ENCODE measurements at places on chromosomes 1 and 21. TPM values are rescaled to one million over a fixed set of nuclear protein-coding genes. Genes with fewer than 3 reads are reported as not detected.
A peak's percentile ranks its signal among the peaks of the same experiment; 100 is the strongest.

DNA sequence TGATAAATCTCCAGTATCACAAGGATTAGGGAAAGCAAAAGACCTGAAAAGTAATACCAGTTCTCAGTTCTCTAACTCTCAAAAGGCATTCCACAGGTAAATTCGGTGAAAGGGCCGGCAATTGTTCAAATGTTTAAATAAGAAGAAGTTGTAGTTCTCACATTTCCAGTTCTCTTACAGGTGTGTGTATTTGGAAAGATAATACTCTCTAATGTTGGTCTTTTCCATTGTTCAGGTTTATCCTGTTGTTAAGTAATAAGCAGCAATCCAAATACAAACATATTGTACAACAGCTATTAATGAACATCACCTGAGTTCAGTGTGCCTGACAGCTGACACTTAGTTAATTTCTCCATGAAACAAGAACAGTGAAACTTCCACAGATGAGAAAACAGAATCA is 13.2 kb upstream of the PRKAB2 start:
- H3K27ac ChIP-seq, result no peak overlapping the region
- no peak overlapping the region for H3K4me3 ChIP-seq
- H3K36me3 ChIP-seq, result no peaks in the 10 kb centered on the region
- no peak for DNase-seq

- DNase-seq, result no peak
- no peaks in the 10 kb centered on the region for H3K27me3 ChIP-seq
- H3K4me1 ChIP-seq, result no peaks in the 10 kb centered on the region
- no peak overlapping the region for H3K4me3 ChIP-seq
- no peaks in the 10 kb centered on the region for H3K36me3 ChIP-seq
Measured at GRCh38 chr1:82219841-82220240, 419.1 kb downstream of the ADGRL2 start.

DNA sequence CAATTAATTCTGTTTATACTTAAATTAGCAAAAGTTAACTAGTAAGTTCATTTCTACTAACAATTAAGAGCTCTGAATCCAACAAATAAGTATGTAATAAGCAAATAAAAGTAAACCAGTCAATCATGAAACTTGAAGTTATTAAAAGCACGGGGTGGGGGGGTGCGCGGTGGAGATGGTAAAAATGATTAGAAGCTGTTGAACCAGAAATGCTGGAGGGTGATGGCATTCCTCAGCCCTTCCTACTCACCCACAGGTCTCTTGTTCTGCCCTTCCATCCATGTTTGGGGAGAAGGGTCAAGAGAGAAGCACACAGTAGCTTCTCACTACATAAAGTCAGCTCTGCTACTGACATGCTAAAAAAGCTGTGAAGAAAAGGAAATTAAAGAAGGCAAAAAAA is 63.5 kb downstream of the AKT3 start:
- peaks cover 19% of the 10 kb centered on the region for H3K4me1 ChIP-seq
- no peaks in the 10 kb centered on the region for H3K36me3 ChIP-seq
- H3K27me3 ChIP-seq, result no peaks in the 10 kb centered on the region
- H3K4me3 ChIP-seq, result no peak overlapping the region
- no peak overlapping the region for H3K27ac ChIP-seq
- no peak for DNase-seq

GRCh38 chr1:170214117-170215032 is 68.6 kb downstream of the NTMT2 start:
- peaks cover 14% of the 10 kb centered on the region for H3K4me1 ChIP-seq
- peak overlapping the region; percentile 35 for H3K27ac ChIP-seq
- no peak for DNase-seq
- H3K36me3 ChIP-seq, result no peaks in the 10 kb centered on the region
- H3K4me3 ChIP-seq, result no peak overlapping the region

GRCh38 chr1:67158401-67158800 is 7.9 kb upstream of the IL23R start:
- no peaks in the 10 kb centered on the region for H3K4me1 ChIP-seq
- no peak overlapping the region for H3K27ac ChIP-seq
- no peak for DNase-seq
- no peaks in the 10 kb centered on the region for H3K36me3 ChIP-seq
- H3K4me3 ChIP-seq, result no peak overlapping the region

GRCh38 chr1:210695026-210695425 is 366.3 kb downstream of the HHAT start:
- no peaks in the 10 kb centered on the region for H3K36me3 ChIP-seq
- DNase-seq, result no peak
- H3K27ac ChIP-seq, result no peak overlapping the region
- no peaks in the 10 kb centered on the region for H3K4me1 ChIP-seq
- H3K4me3 ChIP-seq, result no peak overlapping the region
- H3K27me3 ChIP-seq, result no peaks in the 10 kb centered on the region

GRCh38 chr1:4020449-4020848 is 120.4 kb upstream of the C1orf174 start:
- no peaks in the 10 kb centered on the region for H3K36me3 ChIP-seq
- H3K27ac ChIP-seq, result no peak overlapping the region
- H3K4me3 ChIP-seq, result no peak overlapping the region

GRCh38 chr21:41673596-41674335 is 93.1 kb downstream of the RIPK4 start:
- no peak for DNase-seq
- H3K4me3 ChIP-seq, result no peak overlapping the region
- no peaks in the 10 kb centered on the region for H3K36me3 ChIP-seq
- H3K4me1 ChIP-seq, result peaks cover 26% of the 10 kb centered on the region
- peaks cover 2% of the 10 kb centered on the region for H3K27me3 ChIP-seq
- no peak overlapping the region for H3K27ac ChIP-seq

GRCh38 chr1:81366173-81366572 is 434.6 kb upstream of the ADGRL2 start:
- H3K36me3 ChIP-seq, result no peaks in the 10 kb centered on the region
- no peak overlapping the region for H3K4me3 ChIP-seq
- no peak overlapping the region for H3K27ac ChIP-seq
- no peaks in the 10 kb centered on the region for H3K4me1 ChIP-seq

GRCh38 chr21:27157097-27157496 is 190.2 kb upstream of the ADAMTS5 start:
- H3K27me3 ChIP-seq, result no peaks in the 10 kb centered on the region
- no peak overlapping the region for H3K4me3 ChIP-seq

DNA sequence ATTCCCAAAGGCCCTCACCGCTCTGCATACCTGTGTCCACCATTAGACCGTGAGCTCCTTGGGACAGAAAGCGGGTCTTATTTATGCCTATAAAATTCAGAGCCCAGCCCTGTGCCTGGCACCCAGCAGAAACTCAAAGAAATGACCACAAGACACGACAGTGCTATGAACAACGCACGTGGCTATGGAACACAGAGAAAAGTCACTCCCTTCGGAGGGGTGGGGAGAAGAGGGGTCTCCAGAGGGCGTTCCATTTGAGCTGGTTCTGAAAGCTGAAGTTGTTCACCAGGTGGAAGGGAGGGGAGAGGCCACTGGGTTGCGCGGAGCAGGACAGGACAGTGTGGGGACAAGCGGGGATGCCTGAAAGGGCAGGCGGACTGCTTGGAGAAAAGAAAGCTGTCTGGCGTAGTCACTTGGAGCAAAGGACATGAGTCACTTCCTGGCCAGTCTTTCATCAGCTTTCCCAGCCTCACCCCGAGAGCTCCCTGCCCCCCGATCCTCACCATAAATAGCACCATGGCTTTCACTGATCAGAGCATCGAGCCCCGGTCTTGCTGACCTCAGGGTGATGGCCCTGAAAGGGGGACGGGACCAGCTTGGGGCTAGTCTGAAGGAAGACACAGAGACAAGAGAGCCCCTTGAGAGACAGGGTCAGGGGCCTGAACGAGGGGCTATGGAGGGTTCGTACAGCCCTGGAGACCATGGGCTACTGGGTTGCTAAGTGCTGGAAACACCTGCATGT is 28.5 kb downstream of the ECE1 start:
- H3K27me3 ChIP-seq, result no peaks in the 10 kb centered on the region
- H3K4me3 ChIP-seq, result peak overlapping the region; percentile 7
- DNase-seq, result peak; percentile 89
- H3K36me3 ChIP-seq, result peaks cover 25% of the 10 kb centered on the region
- peaks cover 46% of the 10 kb centered on the region for H3K4me1 ChIP-seq

- no peaks in the 10 kb centered on the region for H3K27me3 ChIP-seq
- no peaks in the 10 kb centered on the region for H3K36me3 ChIP-seq
- DNase-seq, result no peak
- no peak overlapping the region for H3K4me3 ChIP-seq
- no peak overlapping the region for H3K27ac ChIP-seq
- H3K4me1 ChIP-seq, result peaks cover 4% of the 10 kb centered on the region
Measured at GRCh38 chr1:178530037-178530402, 17.1 kb downstream of the TEX35 start.

Gene IL19
- total RNA-seq, result not detected

Gene TOMM40L
- total RNA-seq, result 7.3 TPM

Gene RGS13
- total RNA-seq, result 0.10 TPM

Gene ACTN2
- total RNA-seq, result not detected

Gene BCL2L15
- 0.13 TPM for total RNA-seq

Gene NGF
- 0.80 TPM for total RNA-seq

Gene SLC30A10
- 0.86 TPM for total RNA-seq

Measured in suprapubic skin (tissue), 4 donors.